LoVo (cell line): ENCODE measurements at places on chromosomes 13 and 19.

- no peak for DNase-seq
These were observed 8.9 kb downstream of the SGTA start for GRCh38 chr19:2774083-2774679.

DNA sequence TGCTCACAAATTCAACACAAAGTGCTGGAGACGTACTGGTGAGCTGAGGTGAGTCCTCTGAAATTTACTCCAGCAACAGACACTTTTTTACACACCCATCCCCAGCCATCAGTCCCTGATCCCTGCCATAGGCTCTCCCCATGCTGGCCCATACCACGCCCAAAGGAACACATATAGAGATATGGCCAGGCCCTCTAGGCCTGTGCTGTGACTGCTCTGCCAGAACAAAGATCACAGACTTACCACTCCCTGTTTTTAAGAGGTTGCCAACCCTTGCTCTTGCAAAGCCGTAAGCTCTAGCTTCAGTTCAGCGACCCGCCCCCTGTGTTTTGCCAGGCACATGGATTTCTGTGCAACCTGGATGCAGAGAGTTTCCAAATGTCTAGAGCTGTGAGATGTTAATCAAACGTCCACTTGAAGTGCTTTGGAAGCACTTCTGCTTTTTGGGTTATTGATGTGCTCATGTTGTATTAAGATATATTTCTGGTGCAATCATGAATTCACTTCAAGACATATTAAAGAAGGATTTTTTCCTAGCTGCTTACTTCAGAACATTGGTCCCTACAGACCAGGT, 59.7 kb downstream of the DLEU7 start:
- DNase-seq = no peak

DNA sequence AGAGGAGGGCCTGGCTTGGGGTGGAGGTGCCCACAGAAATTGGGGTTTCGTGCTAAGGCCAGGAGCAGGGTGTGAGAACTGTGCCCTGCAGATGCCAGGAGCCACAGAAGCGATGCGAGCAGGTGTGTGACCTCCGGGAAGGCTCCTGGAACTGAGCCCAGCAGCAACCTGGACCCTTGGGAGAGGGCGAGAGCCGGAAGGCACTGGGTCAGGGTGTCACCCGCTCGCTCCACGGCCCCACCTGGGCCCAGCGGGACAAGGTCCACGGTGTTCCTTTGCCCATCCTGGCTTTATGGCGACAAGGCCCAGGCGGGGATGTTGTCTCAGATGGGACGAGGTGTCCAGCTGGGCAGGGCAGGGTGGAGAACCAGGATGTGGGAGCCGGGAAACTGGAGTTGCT, 4.2 kb downstream of the MISP start:
- DNase-seq = no peak

DNA sequence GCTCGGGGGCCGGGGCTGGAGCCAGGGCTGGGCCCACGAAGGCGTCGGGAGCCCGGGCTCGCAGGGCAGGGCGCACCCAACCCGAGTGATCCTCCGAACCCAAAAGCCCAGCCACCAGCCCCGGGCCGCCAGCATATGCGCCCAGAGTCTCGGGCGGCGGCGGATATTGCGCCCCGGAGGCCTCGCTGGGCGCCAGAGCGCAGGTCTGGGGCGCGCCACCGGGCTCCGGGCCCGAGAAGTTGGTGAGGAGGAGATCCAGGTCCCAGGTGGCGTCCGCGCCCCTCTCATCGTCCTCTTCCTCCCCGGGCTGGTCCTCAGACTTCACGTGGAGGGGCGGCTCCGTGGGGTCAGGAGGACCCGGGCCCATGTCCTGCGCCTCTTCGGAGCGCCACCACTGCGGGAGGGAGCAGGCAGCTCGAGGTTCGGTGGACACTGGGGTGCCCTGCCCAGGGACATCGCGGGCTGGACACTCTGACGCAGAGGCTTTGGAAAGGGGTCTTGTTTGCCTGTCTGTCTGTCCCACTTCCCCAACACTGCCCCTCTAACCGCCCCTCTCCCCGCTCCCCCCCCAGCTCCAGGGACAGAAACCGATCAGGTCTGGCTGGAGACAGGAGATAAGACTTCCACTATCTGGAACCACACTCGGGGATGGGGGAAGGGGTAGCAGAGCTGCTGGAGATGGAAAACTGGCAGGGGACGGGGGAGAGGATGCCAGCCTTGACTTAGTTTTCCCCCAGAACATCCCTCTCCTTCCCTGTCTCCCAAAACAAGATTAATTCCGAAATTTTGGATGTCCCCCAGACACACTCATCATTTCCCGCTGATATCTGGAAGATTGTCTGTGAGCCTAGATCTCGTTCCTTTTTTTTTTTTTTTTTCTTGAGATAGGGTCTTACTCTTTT, 1.0 kb downstream of the KLF1 start:
- DNase-seq = no peak

DNA sequence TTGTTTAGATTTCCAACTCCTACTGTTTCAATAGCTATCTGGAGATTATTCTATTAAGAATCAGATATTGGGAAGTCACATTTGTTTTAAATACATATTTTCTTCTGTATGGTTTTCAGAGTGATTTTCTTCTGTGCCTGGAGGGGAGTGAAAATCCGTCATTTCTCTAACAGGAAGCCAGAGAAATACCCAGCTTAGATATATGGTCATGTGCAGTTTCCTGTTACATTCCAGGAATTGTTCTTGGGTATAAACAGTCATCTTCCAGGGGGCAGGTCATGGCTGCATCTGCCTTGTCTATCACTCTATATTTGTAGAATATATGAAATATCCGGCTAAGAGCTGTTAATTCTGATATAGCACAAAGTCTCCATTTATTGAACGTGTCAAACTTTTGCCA, 77.5 kb upstream of the MIR17HG start:
- DNase-seq = no peak

DNA sequence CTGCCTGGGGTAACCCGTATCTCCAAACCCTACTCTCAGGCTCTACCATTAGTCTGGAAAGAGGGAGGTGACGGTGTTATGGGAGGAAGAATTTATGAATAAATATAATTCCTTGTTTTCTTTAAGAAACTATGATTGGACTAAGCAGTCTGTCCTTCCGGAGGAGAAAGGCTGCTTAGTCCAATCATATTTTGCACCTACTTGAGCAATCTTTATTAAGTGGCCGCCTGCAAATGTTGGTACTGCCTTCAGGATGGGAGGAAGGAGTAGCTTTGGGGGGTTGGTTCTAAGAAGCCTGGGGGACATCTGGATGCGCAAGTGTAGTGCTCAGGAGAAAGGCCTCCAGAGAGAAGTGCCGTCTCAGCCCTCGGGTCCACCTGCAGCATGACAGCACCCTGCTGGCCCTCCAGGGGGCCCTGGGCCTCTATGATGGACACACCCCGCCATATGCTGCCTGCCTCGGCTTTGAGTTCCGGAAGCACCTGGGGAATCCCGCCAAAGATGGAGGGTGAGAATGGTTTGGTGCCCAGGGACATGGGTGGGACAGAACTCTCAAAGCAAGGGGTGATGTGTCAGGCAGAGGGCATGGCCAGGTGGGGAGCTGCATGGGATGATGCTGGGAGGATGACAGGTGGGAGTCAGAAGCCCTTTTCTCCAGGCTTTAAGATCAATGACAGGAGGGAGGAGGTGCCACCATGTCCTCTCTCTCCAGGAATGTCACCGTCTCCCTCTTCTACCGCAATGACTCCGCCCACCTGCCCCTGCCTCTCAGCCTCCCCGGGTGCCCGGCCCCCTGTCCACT, 4.1 kb downstream of the ACP4 start:
- DNase-seq = no peak
